Amniotic epithelial cell (primary cell): ENCODE measurements at places on chromosomes 7 and 10.

GRCh38 chr10:99660662-99661376 is 1.5 kb downstream of the ENTPD7 start:
- DNase-seq, result peak; percentile 50

DNA sequence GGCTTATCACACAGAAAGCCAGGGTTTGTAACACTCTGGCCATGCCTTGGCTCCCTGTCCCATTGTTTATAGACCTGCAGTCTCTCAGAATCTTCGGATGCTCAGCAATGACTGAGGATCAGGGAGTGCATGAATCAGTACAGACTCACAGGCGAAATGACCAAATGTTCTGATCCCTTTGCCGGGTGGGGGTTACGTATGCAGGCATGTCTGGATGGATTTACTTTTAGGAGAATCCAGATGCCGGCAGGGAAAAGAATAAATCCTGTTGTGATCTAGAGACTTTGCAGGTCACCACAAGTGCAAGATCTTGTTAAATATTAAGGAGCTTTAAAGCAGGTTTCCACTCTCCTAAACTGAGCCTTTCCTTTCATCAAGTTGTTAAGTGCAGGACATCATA is 149.5 kb downstream of the SFMBT2 start:
- peak; percentile 59 for DNase-seq

DNA sequence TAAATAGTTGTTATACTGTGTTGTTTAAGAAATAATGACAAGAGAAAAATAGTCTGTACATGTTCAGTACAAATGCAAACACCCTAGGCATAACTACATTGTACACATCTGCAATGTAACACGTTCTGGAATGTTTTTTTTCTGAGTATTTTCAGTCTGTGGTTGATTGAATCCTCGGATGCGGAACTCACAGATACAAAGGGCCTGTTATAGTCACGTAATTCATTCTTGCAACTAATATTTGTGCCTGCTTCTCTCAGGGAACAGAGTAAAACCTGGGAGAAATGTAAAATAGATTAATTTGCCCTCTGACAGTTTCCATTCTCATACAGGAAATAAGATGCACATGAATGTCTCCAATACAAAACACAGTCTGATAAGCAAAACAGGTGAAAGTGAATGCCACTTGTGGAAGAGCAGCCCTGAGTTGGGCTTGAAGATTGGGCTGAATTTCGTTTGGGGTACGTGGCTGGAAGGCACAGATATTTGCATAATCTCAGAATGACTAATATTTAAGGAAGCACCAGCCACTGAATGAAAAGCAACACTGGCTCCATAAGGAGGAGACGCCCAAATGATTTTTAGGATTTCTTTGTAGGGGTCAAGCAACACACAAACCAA is 19.1 kb downstream of the DENND2A start:
- DNase-seq, result no peak

DNA sequence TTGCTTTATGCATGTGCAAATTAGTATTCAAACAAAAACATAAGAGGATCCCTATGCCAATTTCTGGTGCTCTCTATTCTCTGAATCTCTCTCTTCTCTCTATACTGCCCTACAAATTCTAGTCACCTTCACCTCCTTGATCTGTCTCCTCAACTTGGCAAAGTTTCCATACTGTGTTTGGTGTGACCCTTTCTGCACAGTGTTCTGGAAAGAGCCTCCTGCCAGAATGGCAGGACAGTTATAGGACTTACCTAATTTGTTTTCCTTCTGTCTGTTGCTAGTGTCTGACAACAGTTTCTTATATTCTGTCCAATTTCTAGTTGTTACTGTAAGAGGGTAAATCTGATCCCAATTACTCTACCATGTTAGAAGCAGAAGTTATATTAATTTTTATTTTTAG is 34.3 kb downstream of the MAPK8 start:
- no peak for DNase-seq

DNA sequence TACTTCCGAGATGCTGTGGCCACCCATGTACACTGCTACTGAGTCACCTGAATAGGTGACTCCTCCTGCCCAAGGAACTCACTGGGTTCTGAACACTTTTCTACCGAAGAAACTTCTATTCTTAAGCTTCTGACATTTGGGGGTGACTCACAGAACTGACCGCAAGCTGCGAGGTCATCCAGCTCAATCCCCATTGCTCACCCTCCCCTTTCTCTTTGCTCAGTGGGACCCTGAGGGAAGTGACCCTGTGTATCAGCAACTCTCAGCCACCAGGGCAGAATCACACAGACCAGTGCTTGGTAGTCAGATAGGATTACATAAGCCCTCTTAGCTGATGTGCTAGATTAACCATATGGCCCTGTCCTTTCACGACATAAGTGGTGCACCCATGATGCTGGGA is 46.3 kb downstream of the INSYN2A start:
- peak; percentile 52 for DNase-seq

DNA sequence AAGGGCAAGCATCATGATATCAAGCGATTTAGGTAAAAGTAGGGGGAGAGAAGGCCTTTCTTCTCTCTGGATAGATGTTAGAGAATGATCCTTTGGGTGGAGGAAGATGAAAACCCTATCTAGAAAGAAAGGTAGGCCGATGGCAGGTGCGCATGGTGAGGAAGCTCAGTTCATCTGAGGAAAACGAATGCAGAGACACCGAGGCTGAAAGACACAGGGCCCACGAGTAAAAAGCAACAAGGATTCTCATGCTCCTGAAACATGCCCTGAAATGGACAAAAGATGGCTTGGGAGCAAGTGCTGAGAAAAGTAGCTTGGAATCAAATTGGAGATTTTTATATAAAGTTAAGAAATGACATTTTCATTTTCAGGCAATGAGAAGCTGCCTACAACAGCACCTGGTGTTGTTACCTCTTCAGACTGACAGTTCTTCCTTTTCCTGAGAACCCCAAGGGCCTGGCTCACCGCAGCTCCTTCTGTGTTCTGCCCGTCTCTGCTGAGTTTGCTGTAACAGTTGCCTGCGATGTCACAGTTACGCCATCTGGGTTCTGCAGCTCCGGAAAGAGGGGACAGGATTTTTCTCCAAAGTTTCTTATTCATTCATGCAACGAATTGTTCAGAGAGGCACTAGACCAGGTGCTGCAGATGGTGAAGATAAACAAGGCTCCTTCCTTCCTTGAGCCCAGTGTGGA is 402.0 kb upstream of the KLF6 start:
- DNase-seq, result no peak

DNA sequence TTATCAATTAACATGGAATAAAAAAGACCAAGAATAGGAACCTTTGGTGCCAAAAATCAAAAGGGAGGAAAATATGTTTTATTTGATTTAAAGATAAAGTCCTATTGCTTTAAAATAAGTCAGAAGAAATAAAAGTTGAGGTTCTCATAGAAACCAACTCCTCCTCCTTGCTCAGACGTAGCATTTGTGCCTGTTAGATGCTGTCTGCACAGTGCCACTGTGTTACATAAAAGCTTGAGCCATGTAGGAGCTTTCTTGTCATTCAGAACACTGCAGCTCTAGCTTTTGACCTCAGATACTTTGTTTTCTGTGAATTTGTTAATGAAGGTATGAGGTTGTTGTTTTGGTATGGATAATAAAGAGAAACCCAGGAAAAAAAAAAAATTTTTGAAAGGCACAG is 50.3 kb downstream of the LRRC4 start:
- no peak for DNase-seq

DNA sequence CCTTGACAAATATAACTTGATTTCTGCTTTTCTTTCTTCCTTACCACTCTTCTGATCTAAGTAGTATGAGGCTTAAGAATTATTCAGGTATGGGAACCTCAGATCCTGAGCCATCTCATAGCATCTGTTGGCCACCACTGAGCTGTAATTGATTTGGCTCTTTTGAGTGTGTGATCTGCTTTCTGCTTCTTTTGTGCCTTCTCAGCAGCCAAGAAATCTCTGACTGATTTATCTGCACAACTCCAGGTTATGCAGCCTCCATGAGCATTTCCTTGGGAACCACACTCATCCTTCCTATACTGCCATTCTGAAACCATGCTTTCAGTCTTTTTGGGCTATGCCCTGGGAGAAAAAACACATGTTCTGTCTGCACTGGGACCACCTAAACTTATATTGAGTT is 178.0 kb upstream of the FAM3C start:
- DNase-seq, result no peak

GRCh38 chr10:77500754-77501151 is 136.9 kb downstream of the KCNMA1 start:
- no peak for DNase-seq

DNA sequence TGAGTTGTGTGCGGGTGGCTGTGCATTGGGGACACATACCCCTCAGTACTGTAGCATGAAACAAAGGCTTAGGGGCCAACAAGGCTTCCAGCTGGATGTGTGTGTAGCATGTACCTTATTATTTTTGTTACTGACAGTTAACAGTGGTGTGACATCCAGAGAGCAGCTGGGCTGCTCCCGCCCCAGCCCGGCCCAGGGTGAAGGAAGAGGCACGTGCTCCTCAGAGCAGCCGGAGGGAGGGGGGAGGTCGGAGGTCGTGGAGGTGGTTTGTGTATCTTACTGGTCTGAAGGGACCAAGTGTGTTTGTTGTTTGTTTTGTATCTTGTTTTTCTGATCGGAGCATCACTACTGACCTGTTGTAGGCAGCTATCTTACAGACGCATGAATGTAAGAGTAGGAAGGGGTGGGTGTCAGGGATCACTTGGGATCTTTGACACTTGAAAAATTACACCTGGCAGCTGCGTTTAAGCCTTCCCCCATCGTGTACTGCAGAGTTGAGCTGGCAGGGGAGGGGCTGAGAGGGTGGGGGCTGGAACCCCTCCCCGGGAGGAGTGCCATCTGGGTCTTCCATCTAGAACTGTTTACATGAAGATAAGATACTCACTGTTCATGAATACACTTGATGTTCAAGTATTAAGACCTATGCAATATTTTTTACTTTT is 1.8 kb downstream of the DDIT4 start:
- DNase-seq, result peak; percentile 47
